Stimulated activated CD8-positive, alpha-beta memory T cell treated with anti-CD3 and anti-CD28 coated beads, Interleukin-2, amount 100 ng/mL, for 48 hours (primary cell): ENCODE measurements at places on chromosomes 1 and 21.

DNA sequence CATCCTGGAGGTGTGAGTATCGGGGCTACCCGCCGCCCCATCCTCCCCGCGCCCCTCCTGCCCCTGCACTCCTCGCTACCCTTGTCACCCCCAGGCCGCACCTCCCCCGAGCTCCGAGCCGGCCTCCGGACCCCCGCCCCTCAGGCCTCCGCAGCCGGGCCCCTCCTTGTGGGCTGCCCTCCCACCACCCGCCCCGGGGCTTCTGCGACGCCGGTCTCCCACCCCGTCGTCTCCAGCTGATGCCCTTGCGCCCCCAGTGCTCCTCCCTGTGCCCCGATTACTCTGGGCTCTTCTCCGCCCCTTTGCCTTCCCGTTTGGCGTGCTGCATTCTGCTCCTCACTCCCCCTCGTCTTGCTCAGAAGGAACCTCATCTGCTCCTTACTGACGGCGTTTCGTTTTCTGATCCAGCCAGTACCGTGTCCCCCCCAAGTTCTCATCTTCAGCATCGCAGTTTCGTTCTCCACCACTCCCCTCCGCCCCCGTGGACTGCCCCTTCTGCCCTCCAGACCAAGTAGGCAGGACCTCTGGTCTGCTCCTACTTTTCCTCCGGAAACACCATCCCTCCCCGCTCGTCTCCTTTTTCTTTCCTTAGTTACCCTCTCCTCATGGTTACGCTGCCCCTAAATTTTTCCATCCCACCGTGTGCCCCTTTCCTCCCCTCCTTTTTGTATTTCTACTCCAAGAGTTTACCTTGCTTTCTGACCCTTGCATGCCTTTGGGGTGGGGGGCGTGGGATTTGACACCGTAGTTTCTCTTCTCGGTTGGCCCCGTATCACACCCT lies 841 bp downstream of the SNX27 start:
- peak; percentile 12 for DNase-seq

DNA sequence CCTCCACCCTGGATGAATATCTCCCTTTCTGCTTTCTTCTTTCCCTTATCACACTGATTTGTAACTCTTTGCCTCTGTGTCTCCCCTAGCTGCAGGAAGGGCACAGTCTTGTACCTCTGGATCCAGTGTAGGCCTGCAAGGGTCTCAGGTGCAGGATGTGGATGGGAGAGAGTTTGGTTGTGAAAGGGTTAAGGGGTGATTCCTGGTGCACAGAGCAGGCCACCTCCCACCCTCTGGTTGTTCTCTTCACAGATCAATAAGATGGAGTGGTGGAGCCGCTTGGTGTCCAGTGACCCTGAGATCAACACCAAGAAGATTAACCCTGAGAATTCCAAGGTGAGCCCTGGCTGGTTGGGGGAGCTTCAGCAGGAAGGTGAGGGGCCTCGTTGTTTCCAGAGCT lies 15.1 kb downstream of the KDF1 start:
- DNase-seq, result no peak

GRCh38 chr1:224427346-224427745 lies 7.3 kb downstream of the WDR26 start:
- DNase-seq, result no peak

DNA sequence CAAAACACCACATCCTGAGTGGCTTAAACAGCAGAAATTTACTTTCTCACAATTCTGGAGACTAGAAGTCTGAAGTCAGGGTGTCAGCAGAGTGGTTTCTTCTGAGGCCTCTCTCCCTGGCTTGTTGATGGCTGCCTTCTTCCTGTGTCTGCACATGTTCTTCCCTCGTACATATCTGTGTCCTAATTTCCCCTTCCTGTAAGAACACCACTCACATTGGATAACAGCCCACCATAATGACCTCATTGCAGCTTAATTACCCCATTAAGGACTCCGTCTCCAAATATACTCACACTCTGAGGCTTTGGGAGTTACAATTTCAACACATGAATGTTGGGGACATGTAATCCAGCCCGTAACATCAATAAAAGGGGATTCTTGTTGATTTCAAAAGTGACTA lies 23.4 kb downstream of the C8A start:
- no peak for DNase-seq

- no peak for DNase-seq
Measured at GRCh38 chr21:35298757-35299156, 249.7 kb upstream of the RUNX1 start.

DNA sequence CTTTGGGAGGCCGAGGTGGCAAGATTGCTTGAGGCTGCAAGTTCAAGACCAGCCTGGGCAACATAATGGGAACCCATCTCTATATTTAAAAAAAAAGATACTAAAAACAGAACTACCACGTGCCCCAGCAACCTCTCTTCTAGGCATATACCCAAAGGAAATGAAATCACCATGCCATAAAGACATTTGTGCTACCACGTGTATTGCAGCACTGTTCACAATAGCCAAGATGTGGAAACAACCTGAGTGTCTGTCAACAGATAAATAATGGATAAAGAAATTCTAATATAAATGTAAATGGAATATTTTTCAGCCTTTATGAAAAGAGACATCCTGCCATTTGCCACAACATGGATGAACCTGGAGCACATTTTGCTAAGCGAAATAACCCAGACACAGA lies 128.6 kb downstream of the PCNX2 start:
- no peak for DNase-seq

DNA sequence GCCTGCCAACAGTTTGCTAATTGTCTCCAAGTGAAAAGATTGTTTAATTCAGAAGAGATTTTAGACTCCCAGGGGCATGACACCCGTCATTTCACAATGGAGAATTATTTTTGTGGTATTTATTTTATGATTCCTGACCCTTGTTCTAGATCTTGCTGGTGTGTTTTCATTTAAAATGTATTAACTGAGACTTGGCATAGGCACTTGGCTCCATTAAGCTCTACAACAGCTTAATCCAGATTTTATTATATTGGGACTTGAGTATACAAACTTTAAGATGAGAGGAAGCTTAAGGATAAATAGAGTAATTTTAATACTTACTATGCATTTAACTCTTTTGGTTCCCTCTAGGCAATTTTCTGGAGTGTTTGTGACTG lies 101.3 kb upstream of the KCNE2 start:
- DNase-seq, result no peak
